ENCODE measurements at places on chromosomes 16 and 17.

DNA sequence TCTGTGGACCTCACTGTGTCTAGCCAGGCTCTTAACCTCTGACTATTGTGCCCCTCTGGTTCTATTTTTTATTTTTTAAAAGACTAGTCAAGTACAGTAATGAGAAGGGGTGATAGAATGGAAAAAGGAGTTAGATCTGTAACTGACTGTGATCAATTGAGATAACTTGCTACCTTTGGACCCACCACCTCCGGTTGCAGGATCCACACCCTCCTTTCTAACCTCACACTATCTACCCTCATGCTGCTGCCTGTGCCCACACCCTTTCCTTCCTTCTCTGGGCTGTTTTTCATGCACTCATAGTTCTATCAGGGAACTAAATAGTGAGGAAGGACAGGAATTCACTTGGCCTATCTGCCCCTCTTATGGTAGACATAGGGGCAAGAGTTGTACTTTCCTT, 172.3 kb downstream of the KATNIP start:
- DNase-seq = no peak

- no peak for DNase-seq
Observed at GRCh38 chr17:5164436-5164835, 27.2 kb downstream of the ZNF594 start.

DNA sequence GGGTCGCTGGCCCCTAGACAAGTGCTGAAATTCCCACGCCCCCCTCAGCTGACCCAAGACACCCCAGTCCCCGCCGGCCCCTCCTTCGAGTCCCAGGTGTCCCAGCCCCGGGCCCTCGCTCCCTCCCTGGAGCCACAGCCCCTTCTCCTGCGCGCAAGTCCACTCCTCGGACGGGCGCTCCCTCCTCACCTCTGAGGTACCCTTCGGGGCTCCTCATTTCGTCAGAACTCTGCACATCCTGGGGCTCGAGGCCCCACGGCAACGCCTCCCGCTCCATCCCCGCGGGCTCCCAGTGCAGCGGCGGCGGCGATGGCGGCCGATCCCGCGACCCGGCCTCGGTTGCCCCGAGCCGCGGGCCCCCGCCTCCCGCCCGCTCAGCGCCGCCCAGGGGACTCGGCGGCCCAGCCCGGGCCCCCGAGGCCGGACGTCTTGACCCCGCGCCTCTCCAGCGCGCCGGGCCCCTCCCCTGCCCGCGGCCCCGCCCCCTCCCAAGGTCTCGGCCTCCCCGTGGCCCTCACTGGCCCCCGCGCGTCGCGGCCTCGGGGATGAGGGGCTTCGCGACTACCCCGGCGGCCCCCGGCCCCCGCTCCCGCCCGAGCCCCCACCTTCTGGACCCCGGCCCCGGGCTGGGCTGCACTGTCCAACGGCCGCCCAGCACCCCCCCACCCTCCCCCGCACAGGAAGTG, at the start of gene ZNF768:
TSS of gene ZNF768 (minus strand) at position 430 of the 686 bp plus-strand sequence. CDS start at position 277, 153 bp downstream.
- DNase-seq = no peak

GRCh38 chr17:40035162-40035559, 19.0 kb downstream of the MED24 start:
- DNase-seq = no peak

DNA sequence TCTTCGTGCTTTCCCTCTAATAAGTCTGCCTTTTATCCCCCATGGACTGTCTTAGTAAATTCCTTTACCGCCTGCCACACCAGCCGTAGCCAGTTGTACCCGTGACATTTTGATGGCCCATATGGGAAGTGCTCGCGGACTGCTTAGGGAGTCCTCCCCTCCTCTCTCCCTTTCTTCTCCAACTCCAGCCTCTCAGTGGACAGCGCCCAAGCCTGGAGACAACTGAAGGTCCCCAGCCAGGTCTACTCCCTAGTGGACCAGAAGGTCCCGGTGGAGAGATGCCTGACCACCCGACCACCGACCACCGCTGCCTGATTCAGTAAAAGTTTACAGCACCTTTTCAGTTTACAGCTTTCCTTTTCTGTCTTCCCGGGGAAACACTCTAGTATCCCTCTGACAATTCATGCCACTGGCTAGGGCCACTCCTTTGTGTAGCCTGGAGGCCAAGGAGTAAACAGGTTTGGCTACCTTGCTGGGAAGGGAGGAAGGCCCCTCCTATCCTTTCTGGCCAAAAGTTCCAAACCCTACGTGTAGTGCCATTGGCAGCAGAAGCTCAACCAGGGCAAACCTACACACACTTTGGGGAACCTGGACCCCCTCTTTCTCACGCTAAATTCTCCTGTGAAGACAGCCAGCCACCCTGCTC, 18.0 kb downstream of the CTRB2 start:
- no peak for DNase-seq

GRCh38 chr17:280216-280615, 72.4 kb downstream of the RPH3AL start:
- no peak for DNase-seq

DNA sequence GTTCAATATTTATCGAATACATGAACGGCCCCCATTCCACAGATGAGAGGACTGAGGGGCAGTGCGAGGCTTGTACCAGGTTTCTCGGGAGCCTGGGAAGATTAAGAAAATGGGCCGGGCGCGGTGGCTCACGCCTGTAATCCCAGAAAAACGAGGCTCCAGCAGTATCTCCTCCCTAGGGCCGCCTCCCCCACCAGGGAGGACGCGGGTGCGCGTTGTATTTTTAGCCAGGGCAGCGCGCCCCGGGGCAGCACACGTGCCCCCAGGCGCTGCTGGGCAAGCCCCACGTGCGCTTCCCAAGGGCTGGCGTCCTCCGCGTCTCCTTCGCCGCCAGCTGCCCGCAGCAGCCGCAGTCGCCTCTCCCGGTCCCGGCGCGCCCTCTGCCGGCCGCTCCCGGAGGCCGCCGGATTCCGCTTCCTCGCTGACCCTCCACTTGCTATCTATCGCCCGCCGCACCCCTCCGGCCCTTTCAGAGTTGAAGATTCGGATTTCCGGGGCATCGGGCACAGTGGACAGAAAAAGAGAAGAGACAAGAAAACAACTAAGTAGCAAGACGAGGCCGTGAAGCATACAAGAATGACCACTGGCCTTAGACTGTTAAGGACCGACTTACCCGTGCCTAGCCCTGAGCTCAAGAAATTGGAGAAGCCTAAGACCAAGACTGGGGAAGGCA, 1.9 kb upstream of the YBX2 start:
- DNase-seq = no peak

- no peak for DNase-seq
Observed at GRCh38 chr17:5354886-5355415, 64.5 kb downstream of the NUP88 start.

GRCh38 chr16:10675216-10675615, 19.5 kb downstream of the TEKT5 start:
- no peak for DNase-seq

- DNase-seq = no peak
Observed at GRCh38 chr17:27466743-27467375, 10.6 kb downstream of the KSR1 start.

GRCh38 chr16:55597928-55598327, 31.4 kb downstream of the CAPNS2 start:
- no peak for DNase-seq

- DNase-seq = no peak
Observed at GRCh38 chr17:78996781-78997201, 12.8 kb downstream of the CANT1 start.

DNA sequence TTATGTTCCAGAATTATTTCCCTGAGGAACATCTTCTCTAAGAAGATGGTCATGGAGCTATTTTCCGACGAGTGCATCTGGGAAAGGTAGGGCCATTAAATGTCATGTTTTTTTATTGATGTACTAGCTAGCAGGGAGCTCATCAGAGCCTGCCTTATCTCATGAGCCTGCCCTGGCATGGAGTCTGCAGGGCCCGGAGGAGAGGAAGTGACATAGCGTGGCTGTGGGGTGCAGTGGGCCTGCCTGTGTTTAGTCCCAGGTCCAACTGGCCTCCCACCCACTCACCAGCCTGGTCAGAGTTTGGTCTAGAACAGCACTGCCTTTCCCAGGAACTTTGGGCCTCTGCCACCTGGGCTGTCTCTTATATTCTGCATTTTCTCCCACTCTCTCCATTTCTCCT, 389.8 kb downstream of the SNX29 start:
- DNase-seq = no peak

- DNase-seq = no peak
Observed at GRCh38 chr16:17977260-17977659, 359.3 kb downstream of the NPIPA8 start.

DNA sequence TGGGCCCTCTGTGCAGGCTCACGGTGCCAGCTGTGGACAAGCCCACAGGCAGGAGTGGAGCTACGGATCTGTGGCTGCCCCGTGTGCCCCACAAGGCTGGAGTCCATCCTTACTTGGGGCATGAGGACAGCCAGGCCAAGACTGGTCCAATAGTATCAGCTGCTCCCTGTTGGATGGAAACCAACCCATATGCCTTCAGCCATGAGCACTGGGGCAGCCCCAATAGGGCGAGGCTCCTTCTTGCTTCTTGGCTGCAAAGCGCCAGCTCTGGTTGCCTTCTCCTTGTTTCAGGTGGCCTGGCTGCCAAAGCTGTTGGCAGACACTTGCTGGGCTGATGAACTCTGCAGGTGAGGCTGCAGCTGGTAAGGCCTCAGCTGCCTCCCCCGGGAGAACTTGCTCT, 188.0 kb downstream of the ENGASE start:
- no peak for DNase-seq

DNA sequence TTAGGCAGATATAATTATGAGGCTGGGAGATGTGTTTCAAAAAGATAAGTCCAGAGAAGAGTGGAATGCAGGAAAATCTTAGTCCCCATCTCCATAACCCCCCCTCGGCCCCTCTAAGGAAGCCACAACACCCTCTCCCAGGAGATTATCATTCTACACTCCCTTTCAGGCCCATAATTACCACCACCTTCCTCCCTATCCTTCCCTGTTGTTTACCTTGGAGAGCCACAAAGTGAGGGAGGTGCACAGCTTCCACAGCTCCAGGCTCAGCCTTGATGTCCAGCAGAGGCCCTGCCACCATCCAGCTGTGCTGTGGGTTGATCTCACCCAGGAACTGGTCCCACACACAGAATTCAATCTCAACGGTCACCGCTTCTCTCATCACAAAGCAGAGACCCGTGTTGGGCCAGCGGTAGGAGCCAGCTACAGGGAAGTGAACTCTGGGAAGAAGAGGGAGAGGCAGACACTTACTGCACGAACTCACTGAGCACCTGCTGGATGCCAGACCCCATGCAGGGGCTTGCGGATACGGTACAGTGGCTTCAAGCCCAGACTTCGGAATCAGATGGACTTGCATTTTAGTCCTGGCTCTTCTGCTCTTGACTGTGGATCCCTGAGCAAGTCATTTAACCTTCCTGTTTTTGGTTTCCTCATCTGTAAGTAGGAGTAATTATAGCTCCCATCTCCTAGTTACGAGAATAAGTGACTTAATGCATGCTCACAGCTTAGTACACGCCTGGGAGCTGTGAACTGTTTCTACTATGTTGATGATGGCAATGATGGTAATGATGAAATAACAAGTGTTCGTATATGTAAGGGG, 44.1 kb downstream of the MIS12 start:
- DNase-seq = no peak

DNA sequence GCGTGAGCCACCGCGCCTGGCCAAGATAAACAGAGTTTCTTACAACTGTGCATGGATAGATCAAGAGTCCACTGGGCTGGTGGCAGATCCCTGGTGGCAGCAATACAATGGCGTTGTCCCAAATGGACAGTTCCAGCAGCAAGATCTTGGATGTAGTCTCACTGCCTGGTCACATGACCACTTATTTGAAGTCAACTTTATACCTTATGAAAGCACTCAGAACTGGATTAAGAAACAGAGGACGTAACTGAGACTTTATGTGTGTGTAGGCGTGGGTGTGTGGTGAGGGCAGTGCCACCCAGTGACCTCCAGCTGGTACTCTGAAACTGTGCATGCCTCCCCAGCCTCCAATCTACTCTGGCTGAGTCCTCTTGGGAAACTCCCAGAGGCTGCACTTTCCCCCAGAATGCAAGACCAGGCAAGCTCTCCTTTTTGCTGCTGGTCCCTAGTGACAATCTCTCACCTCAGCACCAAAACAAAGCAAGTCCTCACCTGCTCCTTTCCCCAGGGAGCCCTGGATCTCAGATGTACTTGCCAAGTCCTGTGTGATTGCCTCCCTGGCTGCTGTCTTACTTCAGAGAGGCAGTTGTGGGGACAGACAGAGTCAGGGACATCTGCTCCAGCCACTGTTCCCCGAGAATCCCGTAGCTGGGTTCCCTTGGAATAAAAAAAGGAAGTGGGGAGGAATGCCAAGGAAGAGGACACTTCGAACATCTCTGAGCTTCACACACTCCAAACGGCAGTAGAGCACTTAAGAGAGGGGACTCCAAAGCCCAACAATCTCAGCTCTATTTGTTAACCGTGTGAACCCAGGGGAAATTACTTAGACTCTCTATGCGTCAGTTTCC, 11.7 kb upstream of the ST6GALNAC2 start:
- no peak for DNase-seq

GRCh38 chr17:71301063-71301462, 819.8 kb upstream of the SOX9 start:
- no peak for DNase-seq

DNA sequence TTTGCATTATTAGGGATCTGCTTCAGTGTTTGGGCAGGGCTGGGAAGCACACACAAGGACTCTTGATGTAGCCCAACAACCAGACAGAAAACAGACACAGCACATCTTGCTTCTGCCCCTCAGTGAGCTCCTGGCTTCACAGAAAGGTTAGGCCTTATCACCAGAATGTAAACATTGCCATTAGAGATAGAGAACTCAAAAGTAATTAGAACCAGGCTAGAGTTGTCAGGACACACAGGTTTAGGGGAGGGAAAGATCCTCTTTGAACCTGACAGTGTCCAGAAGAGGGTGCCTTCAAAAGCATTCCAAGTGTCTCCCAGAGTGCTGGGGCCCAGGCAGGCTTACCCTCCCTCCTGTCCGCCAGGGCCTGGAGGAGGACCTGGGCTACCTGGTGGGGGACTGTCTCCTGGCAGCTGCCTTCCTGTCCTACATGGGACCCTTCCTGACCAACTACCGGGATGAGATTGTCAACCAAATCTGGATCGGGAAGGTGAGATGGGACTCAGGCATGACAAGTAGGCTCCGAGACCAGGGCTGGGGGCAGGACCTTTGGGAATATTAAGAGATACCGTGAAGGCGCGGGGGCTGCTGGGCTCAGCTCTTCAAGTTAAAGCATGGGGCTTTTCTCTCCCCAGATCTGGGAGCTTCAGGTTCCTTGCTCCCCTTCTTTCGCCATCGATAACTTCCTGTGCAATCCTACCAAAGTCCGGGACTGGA, 16.9 kb upstream of the KDM6B start:
- no peak for DNase-seq

DNA sequence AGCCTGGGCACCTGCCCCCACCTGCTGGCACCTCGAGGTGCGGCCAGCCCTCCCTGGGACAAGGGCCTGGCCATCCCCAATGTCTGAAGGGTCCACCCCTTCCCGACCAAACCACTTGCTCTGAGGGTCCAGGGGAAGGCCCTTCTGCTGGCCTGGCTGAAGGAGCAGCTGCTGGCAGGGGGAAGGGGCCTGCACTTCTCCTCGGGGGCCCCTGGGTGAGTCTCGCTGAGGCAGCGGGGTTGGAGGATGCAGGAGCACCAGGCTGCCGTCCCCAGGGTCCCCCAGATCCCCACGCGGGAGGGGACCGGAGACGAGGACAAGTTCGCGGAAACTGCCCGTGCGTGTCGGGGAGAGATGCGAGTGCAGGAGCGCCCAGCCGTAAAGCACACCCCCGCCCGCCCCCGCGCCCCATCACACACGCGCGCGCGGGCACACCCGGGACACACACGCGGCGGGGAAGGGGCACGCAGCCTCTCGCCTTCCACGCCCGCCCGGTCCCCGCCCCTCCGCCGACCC, 725 bp upstream of the CACNA1H start:
- no peak for DNase-seq
